ENCODE measurements at places on chromosomes 7 and 10.

DNA sequence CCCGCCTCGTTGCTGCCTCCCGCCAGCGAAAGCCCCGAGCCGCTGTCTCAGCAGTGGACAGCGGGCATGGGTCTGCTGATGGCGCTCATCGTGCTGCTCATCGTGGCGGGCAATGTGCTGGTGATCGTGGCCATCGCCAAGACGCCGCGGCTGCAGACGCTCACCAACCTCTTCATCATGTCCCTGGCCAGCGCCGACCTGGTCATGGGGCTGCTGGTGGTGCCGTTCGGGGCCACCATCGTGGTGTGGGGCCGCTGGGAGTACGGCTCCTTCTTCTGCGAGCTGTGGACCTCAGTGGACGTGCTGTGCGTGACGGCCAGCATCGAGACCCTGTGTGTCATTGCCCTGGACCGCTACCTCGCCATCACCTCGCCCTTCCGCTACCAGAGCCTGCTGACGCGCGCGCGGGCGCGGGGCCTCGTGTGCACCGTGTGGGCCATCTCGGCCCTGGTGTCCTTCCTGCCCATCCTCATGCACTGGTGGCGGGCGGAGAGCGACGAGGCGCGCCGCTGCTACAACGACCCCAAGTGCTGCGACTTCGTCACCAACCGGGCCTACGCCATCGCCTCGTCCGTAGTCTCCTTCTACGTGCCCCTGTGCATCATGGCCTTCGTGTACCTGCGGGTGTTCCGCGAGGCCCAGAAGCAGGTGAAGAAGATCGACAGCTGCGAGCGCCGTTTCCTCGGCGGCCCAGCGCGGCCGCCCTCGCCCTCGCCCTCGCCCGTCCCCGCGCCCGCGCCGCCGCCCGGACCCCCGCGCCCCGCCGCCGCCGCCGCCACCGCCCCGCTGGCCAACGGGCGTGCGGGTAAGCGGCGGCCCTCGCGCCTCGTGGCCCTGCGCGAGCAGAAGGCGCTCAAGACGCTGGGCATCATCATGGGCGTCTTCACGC is 825 bp downstream of the ADRB1 start:
- H3K4me1 ChIP-seq, result peaks cover 19% of the 10 kb centered on the region
- no peaks in the 10 kb centered on the region for H3K36me3 ChIP-seq
- H3K27ac ChIP-seq, result no peak overlapping the region
- H3K4me3 ChIP-seq, result no peak overlapping the region
- H3K27me3 ChIP-seq, result peaks cover 50% of the 10 kb centered on the region

DNA sequence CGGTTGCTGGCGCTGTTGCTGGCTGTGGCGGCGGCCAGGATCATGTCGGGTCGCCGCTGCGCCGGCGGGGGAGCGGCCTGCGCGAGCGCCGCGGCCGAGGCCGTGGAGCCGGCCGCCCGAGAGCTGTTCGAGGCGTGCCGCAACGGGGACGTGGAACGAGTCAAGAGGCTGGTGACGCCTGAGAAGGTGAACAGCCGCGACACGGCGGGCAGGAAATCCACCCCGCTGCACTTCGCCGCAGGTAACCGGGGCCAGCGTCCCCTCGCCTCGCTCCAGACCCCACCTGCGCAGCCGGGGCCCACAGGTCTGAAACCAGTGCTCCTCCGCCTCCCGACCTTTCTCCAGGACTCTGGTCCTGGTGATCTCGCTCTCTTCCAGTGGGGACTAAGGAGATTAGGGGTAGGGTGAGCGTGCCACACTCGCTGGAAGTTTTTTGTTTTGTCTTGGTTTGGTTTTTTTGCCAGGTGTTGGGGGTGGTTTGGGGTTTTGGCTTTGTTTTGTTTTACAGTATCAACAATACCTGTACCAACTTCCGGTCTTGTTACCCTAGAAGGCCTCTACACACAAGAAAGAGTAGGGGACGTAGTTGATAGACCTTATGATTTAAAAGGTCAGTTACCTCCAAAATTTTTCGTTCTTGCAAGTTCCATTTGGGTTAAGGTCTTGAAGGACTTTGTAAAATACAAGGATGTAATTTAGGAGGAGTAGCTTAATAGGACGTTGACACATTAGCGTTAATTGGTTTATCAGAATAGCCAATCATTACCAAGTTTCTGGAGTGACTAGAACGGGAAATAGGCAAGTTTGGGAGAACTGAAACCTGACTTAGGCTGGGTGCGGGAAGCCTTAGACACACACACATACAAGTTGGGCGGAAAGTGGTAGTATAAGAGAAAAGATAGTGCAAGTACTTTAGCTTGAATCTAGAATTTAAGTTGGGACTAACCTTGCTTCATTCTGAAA is 704 bp downstream of the TNKS2 start:
- DNase-seq, result peak; percentile 72
- H3K27ac ChIP-seq, result peak overlapping the region; percentile 89
- H3K27me3 ChIP-seq, result no peaks in the 10 kb centered on the region
- H3K36me3 ChIP-seq, result peaks cover 15% of the 10 kb centered on the region

DNA sequence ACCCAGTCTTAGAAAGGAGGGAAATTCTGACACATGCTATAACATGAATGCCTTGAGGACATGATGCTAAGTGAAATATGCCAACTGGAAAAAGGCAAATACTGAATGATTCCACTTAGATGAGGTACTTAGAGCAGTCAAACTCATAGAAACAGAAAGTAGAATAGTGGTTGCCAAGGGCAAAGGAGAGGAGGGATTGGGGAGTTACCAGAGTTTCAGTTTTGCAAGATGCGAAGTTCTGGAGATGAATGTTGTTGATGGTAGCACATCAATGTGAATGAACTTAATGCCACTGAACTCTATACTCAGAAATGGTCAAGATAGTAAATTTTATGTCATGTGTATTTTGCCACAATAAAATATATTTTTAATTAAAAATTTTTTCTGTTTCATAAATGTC is 38.9 kb downstream of the DRGX start:
- DNase-seq, result no peak
- no peaks in the 10 kb centered on the region for H3K4me1 ChIP-seq
- H3K36me3 ChIP-seq, result no peaks in the 10 kb centered on the region
- H3K27me3 ChIP-seq, result no peaks in the 10 kb centered on the region
- no peak overlapping the region for H3K4me3 ChIP-seq

- no peaks in the 10 kb centered on the region for H3K36me3 ChIP-seq
- no peaks in the 10 kb centered on the region for H3K27me3 ChIP-seq
- H3K4me3 ChIP-seq, result no peak overlapping the region
- no peak overlapping the region for H3K27ac ChIP-seq
- no peaks in the 10 kb centered on the region for H3K4me1 ChIP-seq
Measured at GRCh38 chr7:132355048-132355447, 221.2 kb downstream of the PLXNA4 start.

- no peak overlapping the region for H3K4me3 ChIP-seq
- DNase-seq, result no peak
- no peak overlapping the region for H3K27ac ChIP-seq
- H3K27me3 ChIP-seq, result no peaks in the 10 kb centered on the region
- no peaks in the 10 kb centered on the region for H3K4me1 ChIP-seq
Measured at GRCh38 chr7:95933618-95934017, 161.3 kb downstream of the DYNC1I1 start.

- H3K36me3 ChIP-seq, result no peaks in the 10 kb centered on the region
- peaks cover 6% of the 10 kb centered on the region for H3K4me1 ChIP-seq
- DNase-seq, result no peak
- peaks cover 27% of the 10 kb centered on the region for H3K27me3 ChIP-seq
- no peak overlapping the region for H3K27ac ChIP-seq
Measured at GRCh38 chr7:116162254-116162653, 48.1 kb upstream of the TES start.

Data from CD4-positive, CD25-positive, alpha-beta regulatory T cell (primary cell).